ENCODE measurements at places on chromosomes 12 and 14.
A peak's percentile ranks its signal among the peaks of the same experiment; 100 is the strongest.

GRCh38 chr14:95707327-95707726, 6.6 kb downstream of the TCL1A start:
- no peak for DNase-seq

- DNase-seq, result no peak
These were observed 978.4 kb downstream of the BCL11B start for GRCh38 chr14:98293576-98293975.

DNA sequence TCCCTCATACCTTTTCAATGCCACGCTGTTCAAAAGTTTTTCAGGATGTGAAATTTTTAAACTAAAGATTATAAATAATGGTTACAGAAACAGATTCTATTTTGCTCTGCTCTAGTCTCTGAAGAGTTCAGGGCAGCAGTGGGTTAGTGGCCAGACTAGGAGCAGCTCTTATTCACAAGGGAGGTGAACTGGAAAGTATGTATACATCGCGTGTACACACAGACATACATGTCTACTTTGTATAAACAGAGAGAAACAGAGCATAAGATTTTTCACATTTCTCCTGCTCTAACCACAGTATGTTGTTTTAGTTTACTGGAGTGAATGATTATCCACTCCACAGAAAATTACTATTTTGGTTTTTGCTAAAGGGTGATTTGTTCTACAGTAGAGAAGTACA, 74.4 kb upstream of the CRY1 start:
- DNase-seq, result no peak

DNA sequence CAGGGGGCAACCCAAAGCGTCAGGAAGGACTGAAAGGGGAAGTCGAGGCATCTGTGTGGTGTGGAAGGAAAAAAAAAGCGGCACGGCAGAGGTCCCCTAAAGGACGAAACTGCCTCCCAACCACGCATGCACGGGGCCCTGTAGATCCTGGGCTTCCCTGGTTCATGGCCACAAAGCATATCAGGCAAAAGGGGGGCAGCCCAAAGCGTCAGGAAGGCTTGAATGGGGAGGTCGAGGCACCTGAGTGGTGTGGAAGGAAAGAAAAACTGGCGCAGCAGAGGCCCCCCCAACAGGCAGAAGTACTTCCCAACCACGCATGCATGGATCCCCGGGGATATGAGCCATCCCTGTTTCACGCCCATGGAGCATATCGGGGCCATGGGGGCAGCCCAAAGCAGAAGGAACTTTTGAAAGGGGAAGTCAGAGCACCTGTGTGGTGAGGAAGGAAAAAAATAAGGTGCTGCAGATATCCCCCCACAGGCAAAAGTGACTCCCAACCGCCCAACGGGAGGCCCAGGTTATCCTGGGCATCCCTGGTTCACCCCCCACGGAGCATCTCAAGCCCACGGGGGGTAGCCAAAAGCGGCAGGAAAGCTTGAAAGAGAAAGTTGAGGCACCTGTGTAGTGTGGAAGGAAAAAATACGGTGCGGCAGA, 581.2 kb downstream of the ALG10 start:
- DNase-seq, result no peak

DNA sequence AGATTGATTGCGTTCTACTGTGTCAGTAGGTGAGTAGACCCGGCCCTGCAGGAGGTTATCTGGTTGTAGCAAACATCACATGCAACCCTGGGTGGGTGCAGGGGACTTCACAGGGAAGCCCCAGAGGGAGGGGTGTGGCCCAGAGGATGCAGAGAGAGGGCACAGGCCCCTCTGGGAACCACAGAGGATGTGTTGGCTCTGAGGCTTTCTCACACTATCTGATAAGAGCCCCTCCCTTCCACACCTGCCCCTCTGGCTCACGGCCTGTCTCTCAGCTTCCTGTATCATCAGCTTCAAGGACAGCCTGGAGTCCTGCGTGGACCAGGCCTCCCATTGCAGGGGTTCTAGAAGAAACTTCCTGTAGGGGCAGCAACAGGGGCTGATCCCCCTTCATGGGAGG, 101.9 kb downstream of the RIN3 start:
- DNase-seq, result peak; percentile 84

GRCh38 chr12:87820524-87821202, 208.5 kb downstream of the C12orf50 start:
- no peak for DNase-seq

DNA sequence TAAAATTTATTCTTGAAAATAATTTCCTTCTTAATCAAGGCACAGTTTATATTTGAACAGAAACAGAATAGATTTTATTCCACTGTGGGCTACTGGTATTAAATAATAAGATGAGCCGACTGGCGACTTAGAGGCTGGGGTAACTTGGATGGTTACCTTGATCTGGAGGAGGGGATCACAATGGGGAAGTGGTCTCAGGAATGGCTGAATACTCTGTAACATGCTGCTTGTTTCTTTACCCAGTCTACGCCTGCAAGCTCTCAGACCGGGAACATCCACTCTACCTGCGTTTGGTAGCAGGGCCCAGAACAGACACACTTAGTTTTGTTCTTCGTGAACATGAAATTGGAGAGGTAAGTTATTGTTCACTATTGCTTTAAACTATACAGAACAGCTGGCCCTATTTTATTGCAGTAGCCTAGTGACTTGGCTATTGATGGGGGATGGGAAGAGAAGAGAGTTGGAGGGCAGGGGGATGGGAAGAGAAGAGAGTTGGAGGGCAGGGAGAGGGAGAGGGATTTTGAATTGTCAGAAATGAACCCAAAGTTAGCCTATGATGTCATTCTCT, 67.9 kb downstream of the GNS start:
- no peak for DNase-seq

GRCh38 chr12:13071305-13072280, 27.4 kb downstream of the FAM234B start:
- no peak for DNase-seq

GRCh38 chr12:107125833-107126232, 32.5 kb upstream of the CRY1 start:
- DNase-seq, result no peak

GRCh38 chr14:94124582-94125377, 4.6 kb downstream of the IFI27L2 start:
- no peak for DNase-seq

DNA sequence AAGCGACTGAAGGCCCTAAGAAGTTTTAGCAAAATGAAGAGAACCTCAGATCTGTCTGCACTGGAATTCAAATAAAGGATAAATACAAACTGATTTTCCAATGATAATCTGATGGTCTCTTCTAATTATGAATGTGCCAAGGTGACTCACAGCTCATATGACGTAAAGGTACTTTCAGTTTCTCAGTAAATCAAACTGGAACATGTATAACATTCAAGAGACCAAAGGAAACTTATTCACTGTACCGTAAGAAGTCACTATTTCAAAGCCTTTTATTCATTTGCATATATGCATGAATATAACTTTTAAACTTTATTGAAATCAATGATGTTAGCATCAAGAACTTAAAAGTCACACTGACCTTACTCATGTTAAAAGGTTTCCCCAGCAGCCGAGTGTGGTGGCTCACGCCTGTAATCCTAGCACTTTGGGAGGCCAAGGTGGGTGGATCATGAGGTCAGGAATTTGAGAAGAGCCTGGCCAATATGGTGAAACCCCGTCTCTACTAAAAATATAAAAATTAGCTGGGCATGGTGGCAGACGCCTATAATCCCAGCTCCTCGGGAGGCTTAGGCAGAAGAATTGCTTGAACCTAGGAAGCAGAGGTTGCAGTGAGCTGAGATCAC, 52.2 kb downstream of the ATXN2 start:
- peak; percentile 29 for DNase-seq

DNA sequence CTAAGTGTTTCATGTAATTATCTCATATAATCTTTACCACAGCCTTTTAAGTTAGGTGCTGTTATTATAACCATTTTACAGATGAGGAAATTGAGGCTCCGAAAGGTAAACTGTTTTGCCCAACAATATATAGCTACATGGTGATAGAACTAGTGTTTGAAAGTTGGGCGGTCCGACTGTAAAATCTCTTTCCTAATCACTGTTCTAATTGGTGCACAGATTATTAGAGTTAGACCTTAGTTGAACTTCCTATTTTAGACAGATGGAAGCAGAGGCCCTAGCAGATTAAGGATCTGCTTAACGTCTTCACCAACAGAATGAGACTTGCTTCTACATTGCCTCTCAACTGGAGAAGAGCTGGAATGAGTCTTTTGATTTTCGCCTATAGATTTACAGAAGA, 30.0 kb upstream of the DUSP6 start:
- no peak for DNase-seq

Data from CD4-positive, alpha-beta T cell treated with Interleukin-15 for 4 hours (primary cell).